Muscle of back (tissue), 13 donors: ENCODE measurements at places on chromosomes 1 and 21.

GRCh38 chr1:11615090-11615489 lies 39.1 kb downstream of the FBXO2 start:
- no peak for DNase-seq

DNA sequence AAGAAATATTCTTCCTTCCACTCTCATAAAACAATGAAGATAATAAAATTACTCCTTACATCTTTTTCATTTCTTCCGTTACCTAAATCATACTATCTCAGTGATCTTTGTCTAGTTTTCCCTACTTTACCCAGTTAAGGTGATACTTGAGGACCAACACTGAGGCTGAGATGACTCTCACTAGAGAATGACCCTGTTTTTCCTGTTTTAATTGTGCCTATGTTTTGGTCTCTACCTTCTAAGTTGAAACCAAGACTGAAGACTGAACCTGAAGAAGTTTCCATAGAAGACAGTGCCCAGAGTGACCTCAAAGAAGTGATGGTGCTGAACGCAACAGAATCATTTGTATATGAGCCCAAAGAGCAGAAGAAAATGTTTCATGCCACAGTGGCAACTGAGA lies 25.1 kb downstream of the AIM2 start:
- DNase-seq, result no peak

DNA sequence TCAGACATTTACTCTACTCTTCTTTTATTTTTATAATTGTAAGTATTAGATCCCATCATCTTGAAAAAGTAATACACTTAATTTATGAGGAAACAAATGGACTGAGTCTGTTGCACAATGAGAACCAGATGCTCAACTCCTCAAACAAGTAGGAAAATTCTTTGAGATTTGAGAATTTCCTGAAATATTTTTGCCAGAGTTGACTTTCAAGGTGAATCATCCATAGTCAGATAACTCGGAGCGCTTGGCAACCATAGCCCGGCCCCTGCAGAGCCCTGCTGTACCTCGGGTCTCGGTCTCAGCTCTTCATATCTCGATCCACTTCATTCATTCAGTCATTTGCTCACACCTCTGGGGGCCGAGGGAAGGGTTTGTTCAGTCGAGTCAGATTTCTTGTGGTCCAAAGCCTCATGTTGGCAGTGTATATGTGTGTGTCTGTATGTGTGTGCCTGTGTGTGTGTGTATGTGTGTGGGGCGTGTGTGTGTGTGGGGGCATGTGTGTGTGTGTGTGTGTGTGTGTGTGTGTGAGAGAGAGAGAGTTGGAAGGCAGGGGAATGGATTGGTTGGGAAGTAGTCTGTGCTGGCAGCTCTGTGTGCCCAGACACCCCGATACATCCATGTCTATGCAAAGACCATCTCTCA lies 18.1 kb upstream of the PCP4 start:
- DNase-seq, result peak; percentile 39

DNA sequence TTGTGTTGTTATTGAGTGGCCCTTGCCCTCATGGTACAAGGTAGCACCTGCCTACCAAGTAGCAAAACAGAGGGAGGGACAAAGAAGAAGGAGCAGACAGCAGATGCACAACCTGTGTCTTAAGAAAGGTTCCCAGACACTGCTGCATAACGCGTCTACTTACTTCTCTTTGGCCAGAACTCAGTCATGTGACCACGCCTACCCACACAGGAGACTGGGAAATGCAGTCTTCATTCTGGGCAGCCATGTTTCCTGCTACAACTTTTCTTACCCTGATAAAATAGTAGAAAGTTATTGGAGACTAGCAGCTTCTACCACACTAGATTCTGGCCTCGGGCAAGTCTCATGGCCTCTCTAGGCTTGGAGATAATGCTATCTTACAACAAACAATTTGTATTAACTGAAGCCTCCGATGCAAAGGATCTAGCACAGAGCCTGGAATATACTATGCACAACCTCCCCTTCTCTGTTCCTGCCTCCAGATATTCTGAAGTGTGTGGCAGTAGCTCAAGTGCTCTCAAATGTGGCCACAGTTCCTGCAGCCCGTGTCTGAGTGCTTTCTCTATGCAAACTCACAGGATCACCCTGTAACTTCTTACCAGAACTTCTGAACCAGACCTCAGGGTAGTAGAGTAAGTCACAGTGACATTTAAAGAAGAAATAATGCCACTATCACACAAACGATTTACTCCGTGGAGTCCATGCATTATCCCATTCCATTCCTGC lies 34.1 kb upstream of the BTG2 start:
- DNase-seq, result peak; percentile 66

DNA sequence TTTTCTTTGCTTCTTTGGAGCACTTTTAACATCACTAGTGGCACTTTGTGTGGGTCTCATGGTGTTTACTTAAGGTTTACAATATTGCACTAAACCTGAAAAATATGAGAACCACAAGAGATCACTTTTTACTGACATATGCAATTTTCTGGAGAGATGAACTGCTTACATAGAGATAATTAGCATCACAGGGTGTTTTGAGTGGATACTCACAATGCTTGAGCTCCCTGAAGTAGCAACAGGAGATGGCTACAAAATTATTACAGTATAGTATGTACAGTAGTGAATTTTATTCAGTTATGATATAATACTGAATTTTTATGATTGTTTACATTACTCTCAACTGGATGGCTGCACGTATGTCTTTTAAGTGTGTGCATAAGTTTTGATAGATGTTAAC lies 22.6 kb downstream of the RPRD2 start:
- DNase-seq, result no peak

DNA sequence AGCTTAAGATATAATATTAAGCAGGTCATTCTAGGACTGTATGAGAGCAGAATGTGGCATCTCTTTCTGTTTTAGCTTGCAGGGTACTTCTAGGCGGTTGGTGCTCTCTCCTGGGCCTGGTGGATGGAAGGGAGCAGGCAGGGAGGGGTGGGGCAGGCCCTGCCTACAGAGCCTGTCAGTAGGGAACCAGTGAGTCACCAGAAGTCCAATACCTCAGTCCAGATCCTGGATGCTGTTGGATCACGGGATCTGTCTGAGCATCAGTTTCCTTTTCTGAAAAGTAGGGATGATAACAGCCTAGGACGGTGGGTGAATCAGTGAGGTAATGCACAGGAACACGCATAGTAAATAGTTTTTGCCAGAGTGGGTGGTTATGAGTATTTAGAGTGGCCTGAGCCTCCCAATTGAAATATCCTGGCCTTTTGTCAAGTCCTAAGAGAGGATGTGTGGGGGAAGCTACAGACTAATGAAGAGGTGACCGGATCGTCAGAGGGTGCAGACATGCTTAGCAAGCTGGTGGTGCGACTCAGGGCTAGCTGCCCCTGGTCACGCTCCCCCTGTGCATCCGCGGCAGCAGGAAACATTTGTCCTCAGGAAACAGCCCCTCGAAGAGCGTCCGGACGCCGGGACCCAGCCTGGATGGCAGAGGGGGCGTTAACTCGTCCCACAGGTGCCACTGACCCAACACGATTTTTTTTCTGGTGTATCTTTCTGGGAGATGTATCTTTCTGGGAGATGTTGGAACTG lies 23.9 kb downstream of the NAV1 start:
- DNase-seq, result peak; percentile 84

- no peak for DNase-seq
Observed at GRCh38 chr1:216945538-216946080, 222.4 kb upstream of the ESRRG start.

DNA sequence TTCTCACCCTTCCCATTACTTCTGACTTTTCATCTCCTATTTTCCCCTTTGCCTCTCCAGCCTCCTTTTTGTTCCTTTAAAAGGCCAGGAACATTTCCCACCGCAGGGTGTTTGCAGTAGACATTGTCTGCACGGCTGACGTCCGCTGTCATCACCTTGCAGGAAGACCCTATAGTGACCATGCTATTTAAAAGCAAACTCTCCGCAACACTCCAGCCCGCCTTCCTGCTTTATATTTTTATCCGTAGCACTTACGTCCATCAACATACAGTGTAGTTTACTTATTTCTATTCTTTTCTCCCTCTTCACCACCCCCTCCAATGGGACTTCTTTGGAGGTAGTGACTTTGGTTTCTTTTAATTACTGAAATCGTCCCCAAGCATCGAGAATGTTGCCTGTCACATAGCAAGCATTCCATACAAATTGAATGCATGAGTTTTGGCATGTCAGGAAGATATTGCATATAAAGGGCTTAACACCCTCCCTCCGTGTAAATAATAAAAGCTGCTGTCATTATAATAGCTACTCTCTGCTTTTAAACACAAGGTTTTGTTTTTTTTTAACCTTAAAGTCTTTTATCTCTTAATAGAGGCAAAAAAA lies 19.8 kb downstream of the SLC25A33 start:
- DNase-seq, result no peak

DNA sequence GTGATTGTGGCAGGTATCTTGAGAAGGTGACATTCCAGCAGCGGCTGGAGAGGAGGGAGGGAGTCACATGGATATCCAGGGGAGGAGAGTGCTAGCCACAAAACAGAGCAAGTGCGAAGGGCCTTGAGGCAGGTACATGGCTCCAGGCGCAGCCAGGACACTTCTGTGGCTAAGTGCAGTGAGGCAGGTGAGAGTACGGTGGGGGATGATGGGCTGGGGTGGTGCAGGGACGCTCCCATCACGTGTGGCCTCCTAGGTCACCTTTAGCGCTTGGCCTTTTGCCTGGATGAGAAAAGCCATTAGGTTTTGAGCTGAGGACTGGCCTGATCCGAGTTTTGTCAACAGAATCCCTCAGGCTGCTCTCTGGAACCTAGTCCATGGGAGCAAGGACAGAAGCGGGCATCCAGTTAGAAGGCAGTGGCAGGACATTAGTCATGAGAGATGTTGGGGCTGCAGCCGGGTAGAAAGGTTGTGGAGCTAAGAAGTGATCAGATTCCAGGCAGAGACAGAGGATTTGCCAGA lies 31.6 kb downstream of the SMYD2 start:
- peak; percentile 34 for DNase-seq

DNA sequence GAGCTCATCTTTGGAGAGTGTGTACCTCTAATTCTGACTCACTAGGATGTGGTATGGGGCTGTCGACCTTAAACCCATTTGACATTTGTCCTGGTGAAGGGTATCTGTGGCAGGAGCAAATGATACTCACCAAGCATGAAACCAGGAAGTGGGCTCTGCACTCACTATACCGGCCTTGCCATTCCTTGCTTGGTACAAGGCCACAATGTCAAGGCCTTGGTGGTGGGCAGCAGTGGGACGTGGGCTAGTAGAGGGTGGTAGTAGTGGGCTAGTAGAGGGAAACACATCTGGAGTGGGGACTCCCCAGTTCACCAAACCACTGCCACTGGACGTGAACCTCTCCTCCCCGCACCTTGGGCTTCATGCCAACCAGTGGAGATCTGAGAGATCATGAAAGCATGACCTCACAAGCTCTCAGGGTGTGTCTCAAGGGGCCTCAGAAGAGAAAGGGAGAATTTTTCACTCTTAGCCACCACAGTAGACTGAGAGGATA lies 11.5 kb downstream of the TNFSF4 start:
- no peak for DNase-seq

GRCh38 chr1:4699376-4700301 lies 45.2 kb downstream of the AJAP1 start:
- no peak for DNase-seq

DNA sequence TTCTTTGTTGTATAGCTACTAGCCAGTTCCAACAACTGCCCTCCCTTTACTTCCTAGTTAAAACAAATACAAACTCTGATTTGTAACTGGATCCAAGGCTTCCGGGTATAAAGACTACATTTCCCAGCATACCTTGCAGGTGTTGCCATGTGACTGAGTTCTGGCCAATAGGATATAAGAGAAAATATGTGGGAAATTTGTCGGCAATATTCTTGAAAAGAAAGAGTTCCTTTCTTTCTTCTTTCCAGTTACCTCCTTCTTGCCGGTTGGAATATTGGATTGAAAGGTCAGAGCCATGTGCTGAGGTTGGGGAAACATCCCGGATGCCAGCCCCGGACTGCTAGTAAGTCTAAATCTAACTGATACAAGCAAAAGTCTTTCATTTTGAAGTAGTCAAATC lies 23.0 kb upstream of the ZBTB40 start:
- DNase-seq, result peak; percentile 67

- DNase-seq, result no peak
Observed at GRCh38 chr21:38196036-38196435, 60.8 kb upstream of the KCNJ15 start.

- DNase-seq, result no peak
Observed at GRCh38 chr1:108881369-108881768, 4.6 kb downstream of the GPSM2 start.

DNA sequence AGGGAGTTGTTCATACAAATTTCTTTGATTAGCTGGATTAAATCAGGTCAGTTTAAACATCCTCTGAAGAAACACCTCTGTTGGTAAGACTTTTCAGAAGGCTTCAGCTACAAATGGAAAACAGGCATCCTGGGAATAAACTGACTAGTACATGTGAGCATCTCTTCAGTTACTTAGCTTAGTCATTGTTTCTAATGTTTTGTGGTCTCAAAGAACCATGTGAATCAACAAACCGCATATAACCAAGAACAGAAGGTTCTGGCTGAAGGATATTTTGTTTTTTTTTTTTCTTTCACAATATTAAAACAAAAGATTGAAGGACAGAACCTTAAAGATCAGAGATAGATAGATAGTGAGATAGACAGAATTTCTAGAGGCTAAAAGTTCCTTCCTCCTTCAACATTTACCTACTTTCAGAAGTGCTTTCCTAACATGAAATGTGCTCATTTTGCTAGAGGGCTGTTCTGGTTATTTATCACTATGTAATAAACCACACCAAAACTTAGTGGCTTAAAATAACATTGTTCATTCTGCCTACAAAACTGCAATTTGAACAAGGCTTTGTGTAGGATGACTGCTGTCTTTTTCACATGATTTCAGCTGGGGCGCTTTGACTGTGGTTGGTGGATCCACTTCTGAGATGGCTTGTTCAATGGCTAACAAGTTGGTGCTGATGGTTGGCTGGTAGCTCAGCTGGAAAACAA lies 119.8 kb upstream of the PTGFR start:
- DNase-seq, result no peak

- no peak for DNase-seq
Observed at GRCh38 chr1:235206533-235207208, 45.6 kb upstream of the RBM34 start.

- DNase-seq, result no peak
Observed at GRCh38 chr21:44306936-44307704, 7.3 kb downstream of the PFKL start.

DNA sequence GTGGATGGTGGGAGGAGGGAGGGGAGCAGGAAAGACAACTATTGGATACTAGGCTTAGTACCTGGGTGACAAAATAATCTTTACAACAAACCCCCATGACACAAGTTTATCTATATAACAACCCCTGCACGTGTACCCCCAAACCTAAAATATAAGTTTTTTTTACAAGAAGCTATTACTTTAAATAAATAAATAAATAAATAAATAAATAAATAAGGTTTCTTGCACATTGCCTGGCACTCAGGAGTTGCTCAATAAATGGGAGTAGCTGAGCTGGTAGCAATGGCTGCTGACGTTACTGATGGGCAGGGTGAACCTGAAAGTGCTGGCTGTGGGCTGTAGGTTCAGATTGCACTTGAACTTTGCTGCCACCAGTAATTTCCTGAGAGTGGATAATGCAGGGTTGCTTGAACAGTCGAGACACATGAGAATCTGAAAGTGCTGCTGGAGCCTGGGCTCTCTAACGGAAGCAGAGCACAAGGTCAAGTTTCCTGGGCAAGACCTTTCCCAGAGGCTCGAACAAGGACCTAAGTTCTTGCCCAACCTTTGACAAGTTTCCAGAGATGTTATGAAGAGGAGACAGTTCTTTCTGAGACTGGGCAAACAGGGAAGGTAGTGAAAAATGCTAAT lies 14.8 kb upstream of the KCNE2 start:
- DNase-seq, result no peak

- no peak for DNase-seq
Observed at GRCh38 chr1:113170519-113170918, 97.5 kb downstream of the LRIG2 start.

GRCh38 chr1:183024317-183025009 lies 1.2 kb downstream of the LAMC1 start:
- DNase-seq, result no peak
